ENCODE measurements at places on chromosomes 12 and 14. TPM values are rescaled to one million over a fixed set of nuclear protein-coding genes. Genes with fewer than 3 reads are reported as not detected.

The GALNT16 gene
- total RNA-seq = 1.3 TPM

The OLR1 gene
- total RNA-seq = 0.64 TPM

The IL22 gene
- not detected for total RNA-seq

The PTPRQ gene
- total RNA-seq = not detected

The GMFB gene
- total RNA-seq = 79.6 TPM

The SERPINA3 gene
- total RNA-seq = 0.10 TPM

The KLC1 gene
- 253 TPM for total RNA-seq

The MAPK1IP1L gene
- total RNA-seq = 86.0 TPM

The FOXG1 gene
- not detected for total RNA-seq
